ENCODE measurements at places on chromosomes 12 and 14.

- no peak for DNase-seq
Measured at GRCh38 chr14:25006961-25007795, 42.8 kb downstream of the STXBP6 start.

- no peak for DNase-seq
Measured at GRCh38 chr12:9364224-9365176, 156.3 kb upstream of the PZP start.

- DNase-seq: no peak
Measured at GRCh38 chr12:123026094-123026853, 45.8 kb downstream of the ARL6IP4 start.

DNA sequence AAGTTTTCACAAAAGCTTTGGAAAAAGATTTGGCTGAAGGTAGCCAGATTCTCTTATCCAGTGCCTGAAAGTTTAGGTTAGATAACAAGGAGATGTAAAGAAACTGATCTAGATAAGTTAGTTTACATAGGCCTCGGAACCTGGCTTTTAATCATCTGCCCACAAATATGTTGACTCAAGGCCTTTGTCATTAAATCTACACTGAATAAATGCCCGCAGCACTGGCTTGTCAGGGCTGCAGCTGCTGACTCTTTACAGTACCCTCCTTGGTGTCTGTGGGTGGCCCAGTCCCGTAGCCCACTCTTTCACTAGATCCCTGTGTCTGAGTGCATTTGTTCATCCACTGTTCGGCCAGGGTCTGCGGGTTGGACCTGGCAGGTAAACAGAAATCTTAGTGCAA is 58.0 kb downstream of the TMEM116 start:
- no peak for DNase-seq

GRCh38 chr14:99344051-99344758 is 72.2 kb upstream of the BCL11B start:
- DNase-seq: no peak

DNA sequence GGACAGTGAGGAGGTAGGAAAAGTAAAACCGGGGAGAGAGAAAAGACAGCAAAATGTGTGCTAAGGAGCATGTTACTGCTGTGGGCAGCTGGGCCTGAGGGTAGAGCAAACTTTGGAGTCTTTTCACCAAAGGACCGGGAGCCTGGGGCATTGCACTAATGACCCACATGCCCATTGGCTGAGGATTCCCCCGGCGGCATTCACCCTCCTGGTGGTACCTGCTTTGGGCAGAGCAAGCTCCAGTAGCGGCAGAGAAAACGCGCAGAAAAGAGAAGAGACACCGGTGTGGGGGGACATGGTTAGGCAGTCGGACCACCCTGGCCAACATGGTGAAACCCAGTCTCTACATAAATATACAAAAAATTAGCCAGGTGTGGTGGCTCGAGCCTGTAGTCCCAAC is 83.4 kb upstream of the ESRRB start:
- DNase-seq: no peak

GRCh38 chr12:114740448-114740847 is 56.5 kb upstream of the TBX3 start:
- no peak for DNase-seq

- no peak for DNase-seq
Measured at GRCh38 chr12:73678335-73678734, 859.3 kb upstream of the ATXN7L3B start.

DNA sequence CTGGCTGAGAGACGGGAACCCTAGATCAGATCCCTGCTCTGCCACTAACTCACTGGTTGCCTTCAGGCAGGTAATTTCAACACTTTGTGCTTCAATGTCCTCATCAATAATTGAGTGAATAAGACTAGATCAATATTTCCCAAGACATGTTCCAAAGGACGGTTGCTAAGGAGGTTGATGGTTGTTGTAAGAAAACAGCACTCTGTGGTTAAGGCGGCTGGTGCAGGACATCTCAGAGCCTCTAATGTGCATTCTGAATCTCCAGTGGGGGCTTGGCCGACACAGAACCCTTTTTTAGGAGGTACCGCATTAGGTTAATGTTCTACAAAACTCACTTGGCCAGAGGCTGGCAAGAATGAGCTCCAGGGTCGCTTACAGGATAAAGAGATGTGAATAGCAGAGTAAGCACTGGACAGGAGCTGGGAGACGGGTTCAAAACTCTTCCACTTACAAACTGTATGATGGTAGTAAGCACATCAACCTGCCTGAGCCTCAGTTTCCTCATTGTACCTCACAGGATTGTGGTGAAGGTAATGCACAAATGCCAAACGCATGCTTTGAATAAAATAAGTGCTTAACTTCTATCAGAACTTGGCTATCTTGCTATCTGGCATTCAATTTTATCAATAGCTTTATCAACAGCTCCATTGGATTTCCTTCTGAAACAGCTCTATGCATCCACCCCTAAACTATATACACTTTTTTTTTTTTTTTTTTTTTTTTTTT is 136.9 kb upstream of the PARP11 start:
- DNase-seq: no peak

- no peak for DNase-seq
Measured at GRCh38 chr14:61229475-61229888, 51.7 kb downstream of the TMEM30B start.

- DNase-seq: no peak
Measured at GRCh38 chr12:21478756-21479455, 22.5 kb downstream of the RECQL start.

DNA sequence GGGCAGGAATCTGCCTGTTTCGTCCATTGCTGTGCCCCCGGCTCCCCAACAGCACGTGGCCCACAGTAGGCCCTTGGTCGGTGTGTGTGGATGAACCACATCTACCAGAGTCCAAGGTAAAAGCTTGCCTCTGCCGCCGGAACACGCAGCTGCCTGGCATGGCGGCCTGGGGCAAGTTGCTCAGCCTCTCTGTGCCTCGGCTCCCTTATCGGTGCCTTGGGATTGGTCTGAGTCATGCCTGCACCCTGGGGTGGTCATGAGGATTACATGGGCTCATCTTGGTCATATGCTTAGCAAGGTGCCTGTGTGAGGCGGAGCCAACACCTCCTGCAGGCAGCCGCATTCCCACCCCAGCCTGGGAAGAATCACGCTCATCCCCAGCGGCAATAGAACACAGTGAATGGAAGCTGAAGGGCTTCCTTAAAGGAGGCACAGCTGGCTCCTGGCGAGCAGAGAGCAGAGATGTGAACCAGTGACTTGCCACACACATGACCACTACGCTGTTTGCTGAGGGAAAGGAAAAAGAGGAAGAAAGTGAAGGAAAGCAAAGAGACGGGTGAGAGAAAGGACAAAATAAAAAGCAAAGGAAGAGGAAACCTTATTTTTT is 5.5 kb upstream of the SCARB1 start:
- no peak for DNase-seq

DNA sequence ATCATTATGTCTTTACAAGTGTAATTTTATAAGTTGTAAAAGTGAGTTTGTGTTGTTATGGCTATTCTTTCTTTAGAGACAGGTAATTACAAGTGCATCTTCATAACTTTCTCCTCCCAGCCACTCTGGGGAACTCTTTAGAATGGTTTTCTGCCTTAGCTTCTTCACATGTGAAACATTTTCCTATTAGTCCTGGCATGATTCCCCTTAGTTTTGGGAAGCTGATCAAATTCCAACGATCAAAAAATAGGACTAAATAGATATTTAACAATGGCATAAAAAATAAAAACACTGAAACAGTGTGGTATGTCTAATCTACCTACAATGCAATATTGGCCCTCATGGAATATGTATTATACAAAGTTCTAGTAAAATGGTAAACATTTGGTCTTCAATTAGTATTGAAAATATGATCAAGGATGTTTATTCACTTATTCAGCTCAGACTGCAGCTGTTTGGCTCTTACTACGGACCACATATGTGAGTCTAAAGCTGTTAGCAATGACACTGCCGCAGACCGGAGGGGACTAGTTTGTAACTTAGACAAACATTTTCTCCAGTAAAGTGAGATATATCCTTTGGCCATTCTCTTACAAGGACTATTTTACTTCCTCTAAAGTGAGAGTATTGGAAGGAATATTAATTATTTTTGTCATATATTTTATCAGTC is 890.8 kb upstream of the USP15 start:
- no peak for DNase-seq

- DNase-seq: no peak
Measured at GRCh38 chr14:36522972-36523715, 3.1 kb upstream of the NKX2-1 start.

DNA sequence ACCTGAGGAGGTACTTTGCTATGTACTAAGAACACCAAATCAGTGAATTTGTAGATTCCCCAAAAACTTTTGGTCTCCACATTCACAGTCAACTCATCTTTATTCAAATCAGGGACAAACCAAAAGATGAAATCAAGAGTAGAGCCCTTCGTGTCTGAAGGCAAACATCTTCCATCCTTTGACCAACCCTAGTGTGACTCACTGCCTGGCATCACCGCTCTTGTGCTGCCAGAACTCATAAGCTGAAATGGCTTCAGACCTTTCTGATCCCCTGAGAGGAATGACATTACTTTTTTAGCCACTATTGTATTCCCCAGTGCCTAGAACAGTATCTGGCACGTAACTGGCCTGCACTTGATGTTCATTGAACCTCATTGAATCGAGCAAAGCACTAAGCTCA is 50.1 kb downstream of the GOLGA5 start:
- DNase-seq: no peak

DNA sequence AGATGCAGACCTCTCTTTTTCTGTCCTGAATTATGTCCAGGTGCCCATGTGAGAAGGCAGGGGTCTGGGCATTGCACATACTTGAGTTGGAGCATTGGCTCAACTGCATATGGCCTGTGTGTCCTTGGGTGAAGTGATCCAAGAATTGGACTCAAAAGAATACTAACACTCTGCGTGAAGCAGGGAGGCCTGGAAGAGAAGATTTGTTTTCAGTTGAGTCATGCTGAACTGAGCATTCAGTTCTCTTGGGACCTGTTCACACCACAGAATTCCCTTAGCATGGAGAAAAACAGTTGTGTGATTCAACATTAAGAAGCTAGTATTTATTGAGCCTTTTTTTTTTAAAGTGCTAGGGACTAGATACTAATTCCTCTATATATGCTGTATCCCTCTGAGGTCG is 164.7 kb upstream of the TBX3 start:
- DNase-seq: no peak

GRCh38 chr12:50397117-50397650 is 775 bp upstream of the FAM186A start:
- no peak for DNase-seq

DNA sequence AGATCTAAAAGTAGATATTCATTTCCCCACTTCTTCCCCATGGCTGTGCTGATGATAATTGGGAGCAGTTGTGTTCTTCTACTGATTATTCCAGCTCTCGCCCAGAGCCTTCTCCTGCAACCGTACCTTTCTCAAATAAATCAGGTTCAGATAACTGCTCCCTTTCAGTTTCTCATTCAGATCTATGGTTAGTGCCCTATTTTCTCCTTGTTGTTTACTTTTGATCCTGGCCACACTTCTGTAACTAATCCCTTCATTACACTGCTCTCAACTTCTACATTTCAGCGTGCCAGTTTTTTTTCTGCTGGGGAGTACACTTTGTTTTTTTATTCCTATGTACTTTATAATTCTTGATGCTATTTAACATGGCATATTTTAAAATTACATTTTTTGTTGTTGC is 2.8 kb upstream of the STRAP start:
- no peak for DNase-seq

DNA sequence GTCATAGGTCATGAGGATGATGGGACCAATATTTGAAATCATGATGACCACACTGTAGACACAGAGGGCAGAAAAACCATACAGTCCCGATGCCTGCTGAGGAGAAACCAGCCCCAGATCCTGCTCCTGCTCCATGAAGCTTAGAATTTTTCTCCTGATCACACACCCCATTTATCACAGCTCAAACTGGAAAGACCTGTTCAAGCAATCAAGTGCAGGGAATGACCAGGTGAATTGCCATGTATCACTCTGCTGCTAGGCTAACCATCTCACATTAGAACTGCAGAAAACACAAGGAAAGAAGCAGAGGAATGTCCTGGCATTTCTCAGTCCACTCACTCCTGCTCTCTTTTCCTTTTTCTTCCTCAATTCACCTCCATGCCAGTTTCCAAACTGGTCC is 18.1 kb downstream of the MANSC1 start:
- no peak for DNase-seq

DNA sequence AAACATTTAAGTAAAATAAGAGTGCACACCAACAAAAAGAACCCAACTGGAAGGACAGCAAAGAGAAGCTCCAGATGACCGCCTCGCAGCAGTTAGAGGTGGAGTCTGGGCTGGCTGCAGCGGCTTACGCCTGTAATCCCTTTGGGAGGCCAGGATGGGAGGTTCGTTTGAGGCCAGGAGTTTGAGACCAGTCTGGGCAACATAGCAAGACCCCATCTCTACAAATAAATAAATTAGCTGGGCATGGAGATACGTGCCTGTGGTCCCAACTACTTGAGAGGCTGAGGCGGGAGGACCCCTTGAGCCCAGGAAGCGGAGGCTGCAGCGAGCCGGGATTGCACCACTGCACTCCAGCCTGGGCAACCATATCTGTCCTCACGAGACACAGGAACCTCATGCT is 15.2 kb downstream of the LRCOL1 start:
- DNase-seq: no peak

DNA sequence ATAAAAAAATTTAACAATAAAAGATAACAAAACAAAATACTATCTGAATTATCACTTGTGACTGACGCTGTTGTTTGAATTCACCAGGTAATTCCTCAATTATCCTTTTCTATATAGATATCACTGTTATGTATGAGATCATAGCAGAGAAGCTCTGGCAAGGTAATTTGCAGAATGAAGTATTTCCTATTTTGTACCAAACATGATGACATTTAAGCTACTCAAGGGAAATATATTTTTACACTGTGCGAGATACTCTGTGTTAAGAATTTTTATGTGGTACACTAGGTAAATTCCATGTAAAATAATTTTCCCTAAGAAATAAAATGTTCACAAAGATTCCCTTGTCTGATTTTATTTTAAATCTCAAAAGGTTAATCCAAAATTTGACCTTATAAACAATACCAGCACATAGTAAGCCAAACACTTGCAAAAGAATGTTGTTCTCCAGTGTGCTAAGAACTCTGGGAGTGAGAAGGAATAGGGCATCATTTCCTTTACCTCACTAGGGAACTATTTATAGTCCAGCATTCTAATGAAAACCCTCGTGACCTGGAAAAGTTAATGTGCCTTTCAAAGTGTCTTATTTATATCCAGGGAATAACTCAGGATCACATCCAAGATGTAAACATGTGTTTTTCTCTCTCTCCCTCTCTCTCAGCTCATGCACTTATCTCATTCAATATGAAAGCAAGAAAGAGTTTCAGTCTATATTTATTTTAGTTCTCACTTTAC is 115.2 kb upstream of the RAP1B start:
- DNase-seq: no peak

GRCh38 chr12:70543444-70543843 is 93.8 kb downstream of the PTPRB start:
- no peak for DNase-seq

- no peak for DNase-seq
Measured at GRCh38 chr12:122117979-122118378, 39.4 kb downstream of the MLXIP start.

- no peak for DNase-seq
Measured at GRCh38 chr14:84882830-84883229, 647.1 kb upstream of the FLRT2 start.
